ENCODE measurements at places on chromosomes 4 and X.

GRCh38 chr4:81455897-81456296 is 15.8 kb downstream of the RASGEF1B start:
- DNase-seq: no peak

- no peak for DNase-seq
Measured at GRCh38 chr4:108637856-108638255, 12.5 kb upstream of the OSTC start.

DNA sequence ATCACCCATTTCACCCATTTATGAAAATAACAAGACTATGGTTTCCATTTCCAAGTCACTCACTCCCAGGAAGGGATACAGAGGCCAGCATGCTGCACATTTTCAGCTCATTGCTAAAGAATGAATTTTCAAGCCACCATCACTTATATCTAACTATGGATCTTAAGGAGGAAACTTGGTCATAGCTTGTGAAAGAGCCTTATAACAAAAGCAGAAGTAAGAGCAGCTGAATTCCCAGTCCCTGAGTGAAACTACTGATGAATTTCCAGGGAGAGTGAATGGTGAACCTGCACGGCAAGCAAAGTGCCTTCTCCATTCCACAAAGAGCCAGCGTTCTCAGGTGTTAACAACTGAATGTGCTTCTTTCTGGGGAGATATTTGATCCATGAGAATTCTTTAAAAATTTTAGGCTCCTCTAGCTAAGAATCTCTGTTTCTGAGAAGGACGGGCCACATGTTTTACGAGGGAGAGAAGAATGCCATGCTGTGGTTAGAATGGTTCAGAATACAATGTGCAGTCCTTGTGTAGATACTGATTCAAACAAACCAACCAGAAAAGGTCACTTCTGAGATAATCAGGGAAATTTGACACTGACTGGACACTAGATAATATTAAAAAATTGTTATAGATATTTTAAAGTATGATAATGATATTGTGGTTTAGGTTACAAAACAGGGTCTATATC is 24.0 kb downstream of the BTC start:
- DNase-seq: no peak

DNA sequence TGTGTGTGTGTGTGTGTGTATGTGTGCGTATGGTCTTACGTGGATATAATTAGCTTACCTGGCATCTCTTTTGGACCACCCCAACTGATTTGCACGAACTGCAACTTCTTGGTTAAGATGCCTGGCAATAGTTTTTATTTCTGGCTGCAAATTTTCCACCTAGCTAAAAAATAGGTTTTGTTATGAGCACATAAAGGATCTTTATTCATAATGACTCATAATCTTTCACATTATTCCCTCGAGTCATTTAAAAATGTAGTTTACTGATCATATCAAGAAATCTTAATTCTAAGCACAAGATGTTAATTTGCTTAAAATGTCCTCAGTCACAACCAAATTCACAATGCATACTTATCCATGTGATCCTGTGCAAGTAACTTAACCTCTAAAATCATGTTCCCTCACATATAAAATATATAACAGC is 1.5 kb downstream of the COX18 start:
- DNase-seq: no peak

DNA sequence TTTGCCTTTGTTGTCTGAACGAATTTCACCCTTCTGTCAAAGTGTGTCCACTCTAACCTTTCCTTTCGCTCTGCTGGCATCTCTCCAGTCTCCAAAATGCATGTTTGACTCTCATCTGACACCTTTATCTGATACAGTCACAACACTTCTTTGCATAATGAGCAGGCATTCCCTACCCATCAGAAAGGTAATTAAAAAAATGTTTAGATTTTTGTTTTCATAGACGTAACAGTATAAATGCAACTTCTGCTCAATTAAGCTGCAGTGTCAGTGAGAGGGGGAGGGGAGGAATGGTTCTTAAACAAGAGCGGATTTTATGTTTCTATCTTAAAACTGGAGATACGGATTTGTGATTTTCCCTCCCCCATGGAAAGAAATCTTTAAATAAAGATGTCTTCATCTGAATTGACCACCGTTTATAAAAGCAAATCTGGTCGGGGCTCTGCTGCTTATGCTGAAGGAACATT is 70.2 kb downstream of the CXXC4 start:
- DNase-seq: no peak

DNA sequence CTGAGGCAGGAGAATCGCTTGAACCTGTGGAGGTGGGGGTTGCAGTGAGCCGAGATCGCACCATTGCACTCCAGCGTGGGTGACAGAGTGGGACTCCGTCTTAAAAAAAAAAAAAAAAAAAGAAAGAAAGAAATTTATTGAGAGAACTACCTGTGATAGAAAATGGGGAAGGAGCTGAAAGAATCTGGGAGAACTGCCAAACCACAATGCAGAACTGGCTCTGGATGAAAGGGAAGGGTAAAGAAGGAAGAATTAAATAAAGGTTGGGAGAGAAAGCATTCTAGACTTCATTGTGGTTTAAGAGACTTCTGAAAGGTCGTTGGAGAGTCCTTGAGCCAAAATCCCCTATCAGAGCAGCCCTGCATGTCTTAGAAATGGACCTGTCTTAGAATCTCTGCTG is 567.9 kb upstream of the HTR2C start:
- no peak for DNase-seq

DNA sequence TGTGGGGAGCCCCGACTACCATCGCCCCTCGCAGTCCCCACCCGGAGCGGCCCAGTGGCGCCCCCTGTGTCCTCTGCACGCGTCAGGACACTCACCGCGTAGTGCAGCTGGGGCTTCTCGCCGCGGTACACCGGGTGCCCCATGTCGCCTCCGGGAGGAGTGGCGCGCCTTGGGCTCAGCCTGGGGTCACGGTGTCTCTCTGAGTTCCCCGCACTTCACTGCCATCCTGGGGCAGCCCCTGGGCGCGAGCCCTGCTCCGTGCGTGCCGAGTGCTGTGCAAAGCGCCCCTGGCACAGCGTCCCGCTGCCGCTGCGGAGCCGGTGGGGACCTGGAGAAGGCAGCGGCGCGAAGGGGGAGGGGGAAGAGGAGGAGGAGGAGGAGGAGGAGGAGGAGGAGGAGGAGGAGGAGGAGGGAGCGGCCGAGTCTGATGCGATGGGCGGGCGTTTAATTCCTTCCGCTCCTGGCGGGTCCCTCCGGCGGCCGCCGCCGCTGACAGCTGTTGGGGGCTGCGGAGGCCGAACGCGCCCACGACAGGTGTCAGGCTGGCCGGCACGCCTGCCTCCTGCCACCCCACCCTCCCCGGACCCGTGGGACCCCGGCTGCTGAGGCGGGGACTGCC is 134.3 kb downstream of the AMELX start:
- DNase-seq: no peak

DNA sequence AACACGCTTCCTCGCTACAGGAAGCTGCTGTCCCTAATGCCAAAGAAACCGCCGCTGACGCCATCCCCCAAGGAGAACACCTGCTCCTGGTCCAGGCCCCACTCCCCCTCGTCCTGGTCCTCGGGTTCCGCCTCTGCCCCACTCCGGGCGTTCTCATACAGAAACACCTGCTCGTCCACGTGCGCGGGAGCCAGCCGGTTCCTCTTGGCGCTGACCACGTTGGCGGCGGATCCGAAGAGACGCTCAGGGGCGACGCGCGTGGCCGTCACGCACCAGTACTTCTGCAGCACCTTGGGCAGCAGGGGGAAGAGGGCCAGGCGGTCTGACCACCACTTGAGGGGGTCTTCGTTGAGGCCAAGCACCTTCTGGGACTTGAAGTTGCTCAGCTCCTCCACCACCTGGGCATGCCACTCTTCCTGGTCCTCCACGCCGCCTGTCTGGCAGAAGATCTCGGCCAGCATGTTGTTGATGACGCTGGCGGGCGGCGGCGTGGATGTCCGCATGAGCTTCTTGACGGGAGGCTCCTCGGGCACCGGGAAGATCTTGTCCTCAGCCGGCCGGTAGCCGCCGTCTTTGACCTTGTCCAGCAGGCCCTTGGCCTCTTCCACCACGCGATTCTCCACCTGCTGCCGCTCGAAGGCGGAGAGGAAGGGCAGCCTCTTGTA is 12.0 kb downstream of the DHRSX start:
- DNase-seq: no peak

DNA sequence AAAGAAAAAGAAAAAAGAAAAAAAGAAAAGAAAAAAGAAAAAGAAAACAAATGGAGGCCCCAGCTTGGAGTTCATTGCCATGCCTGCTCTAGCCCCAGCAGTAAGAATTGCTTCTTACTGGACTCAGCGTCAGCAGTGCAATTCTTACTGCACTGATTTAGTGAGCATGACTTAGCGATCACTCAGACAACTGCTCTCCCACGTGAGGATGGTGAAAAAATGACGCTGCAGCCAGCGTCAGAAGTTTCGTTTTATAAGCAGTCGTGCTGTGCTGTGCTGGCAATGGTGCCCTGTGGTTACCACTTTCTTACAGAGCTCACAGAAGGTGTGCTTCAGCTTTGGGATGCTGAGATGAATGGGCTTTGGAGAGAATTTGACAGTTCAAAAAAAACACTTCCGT is 68.3 kb upstream of the DDX3X start:
- DNase-seq: peak; percentile 15

DNA sequence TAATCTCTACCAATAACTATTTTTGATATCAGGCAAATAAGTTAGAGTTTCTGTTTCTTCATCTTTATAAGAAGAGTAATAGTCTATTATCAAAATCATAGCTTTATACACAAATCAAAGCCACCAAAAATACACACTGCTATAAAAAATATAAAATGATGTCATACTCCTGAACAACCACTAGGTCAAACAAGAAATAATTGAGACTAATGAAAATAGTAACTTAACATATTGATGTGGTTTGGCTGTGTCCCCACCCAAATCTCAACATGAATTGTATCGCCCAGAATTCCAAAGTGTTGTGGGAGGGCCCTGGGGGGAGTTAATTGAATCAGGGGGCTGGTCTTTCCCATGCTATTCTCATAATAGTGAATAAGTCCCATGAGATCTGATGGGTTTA is 2277.5 kb downstream of the ARAP2 start:
- DNase-seq: no peak

DNA sequence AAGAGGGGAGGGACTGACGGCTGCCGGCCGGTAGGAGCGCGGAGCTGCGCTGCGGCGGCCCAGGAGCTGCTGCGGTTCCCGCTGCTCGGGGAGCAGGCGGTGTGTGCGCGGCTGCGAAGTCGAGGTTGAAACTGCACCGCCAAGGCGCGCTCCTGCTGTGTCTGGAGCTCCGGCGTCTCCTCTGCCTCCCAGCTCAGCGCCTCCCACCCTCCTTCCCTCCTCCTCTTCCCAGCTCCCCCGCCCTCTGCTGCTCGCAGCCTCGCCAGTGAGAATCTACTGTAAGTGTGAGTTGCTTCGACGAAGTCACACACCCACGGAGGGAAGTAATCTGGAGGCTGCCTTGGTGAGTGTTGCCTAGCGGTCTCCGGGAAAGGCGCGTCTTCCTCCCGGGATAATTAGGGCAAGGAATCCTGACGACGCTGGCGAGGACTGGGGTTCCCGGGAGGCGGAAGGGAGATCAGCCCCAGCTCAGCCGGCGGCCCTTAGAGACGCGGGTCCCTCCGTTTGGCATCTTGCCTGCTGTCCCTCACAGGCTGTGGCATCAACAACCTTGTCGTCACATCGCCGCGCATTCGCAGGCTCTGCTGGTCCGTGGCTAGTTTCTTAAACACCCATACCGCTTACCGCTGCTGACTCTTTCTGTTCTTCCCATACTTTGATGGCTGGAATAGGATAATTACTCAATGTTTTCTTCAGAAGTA is at the start of gene EPHA5:
TSS of gene EPHA5 (minus strand) at position 159 of the 701 bp plus-strand sequence. CDS start 747 bp downstream, outside the sequence.
- no peak for DNase-seq

DNA sequence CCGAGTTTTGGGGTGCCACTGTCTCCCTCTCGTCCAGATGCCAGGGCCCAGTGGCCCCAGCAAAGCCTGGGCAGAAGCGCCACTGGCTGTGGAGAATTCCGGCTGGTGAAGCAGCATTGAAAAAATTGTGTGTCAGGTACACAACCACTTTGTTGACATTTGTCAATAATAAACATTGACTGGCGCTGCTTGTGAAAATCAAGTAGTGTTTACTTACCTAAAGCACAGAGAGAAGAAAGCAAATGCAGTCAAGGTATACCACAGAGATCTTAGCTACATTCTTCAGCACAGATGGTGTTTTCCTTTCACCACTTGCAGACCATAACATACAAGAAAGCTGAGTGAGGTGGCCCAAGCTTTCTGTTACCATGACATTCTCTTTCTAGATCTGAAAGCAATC is 14.5 kb upstream of the SLC7A11 start:
- DNase-seq: no peak

DNA sequence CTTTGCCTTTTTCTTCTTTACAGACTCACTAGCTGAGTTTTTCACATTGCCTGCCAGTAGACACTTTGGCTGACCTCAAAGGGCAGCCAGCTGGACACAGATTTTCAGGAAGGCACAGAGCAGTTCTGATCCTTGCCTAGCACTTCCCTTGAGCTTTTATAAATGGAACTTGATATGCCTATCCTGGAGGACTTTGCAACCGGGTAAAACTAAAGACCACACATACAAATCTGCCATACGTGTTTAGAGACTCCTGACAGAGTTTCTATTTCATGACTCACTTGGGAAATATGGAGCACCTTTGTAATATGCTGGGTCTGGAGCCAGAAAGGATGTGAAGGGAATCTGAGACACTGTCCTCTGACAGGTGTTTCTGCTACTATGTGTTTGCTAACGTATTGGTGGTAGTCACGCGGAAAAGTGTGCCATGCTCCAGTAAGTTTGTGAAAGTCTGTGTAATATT is 56.7 kb upstream of the RASSF6 start:
- DNase-seq: no peak

DNA sequence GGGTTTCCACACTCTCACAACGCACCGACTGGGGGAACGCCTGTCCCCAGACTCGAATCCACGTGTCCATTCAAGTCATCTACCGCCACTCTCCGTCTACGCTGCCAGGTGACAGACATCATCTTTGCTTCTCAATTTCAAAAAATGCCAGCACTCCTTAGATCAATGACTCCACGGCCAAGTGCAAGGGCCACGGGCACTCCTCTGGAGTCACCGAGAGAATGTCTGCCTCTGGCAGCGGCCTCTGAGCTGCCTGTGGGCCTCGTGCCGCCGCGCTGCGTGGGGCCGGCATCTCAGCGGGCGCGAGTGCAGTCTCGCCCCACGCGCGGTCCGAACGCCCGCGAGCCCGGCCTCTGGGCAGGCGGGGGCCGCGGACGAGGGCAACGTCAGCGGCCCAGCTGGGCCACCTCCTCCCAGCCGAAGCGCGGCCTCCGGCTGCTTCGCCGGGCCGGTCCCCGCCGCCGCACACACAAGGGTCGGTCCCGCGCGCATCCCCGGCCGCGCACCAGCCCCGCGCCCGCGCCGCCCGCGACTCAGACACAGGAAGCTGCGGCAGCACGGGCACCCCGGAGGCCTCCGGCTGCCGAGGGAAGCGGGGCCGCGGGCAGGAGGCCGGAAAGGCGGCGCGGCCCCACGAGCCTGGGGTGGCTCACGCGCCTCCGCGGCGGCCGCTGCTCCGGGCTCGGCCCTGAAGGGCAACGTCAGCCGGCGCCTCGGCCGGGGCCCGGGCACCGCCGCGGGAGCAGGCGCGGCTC is 450 bp downstream of the ACSL1 start:
- no peak for DNase-seq

DNA sequence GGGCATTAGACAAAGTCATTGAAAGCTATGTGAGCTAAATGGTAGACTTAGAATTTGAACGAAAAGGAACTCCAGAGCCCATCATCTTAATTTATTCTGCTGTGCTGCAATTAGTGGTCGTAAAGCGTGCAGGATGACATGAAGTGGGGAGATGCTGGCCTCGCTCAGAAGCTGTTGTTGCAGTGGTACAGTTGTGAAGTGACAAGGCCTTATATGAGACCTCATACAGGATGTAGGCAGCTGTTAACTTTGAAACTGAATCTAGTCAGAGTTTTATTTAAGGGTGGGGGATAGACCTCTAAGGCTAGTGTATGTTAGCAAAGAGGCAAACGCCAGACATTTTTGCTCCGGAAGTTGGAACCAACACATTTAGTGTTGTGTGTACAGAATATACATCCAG is 13.4 kb downstream of the KLF3 start:
- DNase-seq: no peak

GRCh38 chr4:137083571-137084135 is 448.6 kb downstream of the PCDH18 start:
- DNase-seq: no peak
